ENCODE measurements at places on chromosomes 1 and 21. TPM values are rescaled to one million over a fixed set of nuclear protein-coding genes. Genes with fewer than 3 reads are reported as not detected.

- no peak for ATAC-seq
Measured at GRCh38 chr1:214859647-214860046, 222.9 kb upstream of the KCNK2 start.

DNA sequence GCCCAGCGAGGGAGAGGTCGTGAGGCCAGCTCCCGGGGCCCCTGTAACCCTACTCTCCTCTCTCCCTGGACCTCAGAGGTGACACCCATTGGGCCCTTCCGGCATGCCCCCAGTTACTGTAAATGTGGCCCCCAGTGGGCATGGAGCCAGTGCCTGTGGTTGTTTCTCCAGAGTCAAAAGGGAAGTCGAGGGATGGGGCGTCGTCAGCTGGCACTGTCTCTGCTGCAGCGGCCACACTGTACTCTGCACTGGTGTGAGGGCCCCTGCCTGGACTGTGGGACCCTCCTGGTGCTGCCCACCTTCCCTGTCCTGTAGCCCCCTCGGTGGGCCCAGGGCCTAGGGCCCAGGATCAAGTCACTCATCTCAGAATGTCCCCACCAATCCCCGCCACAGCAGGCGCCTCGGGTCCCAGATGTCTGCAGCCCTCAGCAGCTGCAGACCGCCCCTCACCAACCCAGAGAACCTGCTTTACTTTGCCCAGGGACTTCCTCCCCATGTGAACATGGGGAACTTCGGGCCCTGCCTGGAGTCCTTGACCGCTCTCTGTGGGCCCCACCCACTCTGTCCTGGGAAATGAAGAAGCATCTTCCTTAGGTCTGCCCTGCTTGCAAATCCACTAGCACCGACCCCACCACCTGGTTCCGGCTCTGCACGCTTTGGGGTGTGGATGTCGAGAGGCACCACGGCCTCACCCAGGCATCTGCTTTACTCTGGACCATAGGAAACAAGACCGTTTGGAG lies 23.7 kb upstream of the TNFRSF1B start:
- ATAC-seq: no peak

DNA sequence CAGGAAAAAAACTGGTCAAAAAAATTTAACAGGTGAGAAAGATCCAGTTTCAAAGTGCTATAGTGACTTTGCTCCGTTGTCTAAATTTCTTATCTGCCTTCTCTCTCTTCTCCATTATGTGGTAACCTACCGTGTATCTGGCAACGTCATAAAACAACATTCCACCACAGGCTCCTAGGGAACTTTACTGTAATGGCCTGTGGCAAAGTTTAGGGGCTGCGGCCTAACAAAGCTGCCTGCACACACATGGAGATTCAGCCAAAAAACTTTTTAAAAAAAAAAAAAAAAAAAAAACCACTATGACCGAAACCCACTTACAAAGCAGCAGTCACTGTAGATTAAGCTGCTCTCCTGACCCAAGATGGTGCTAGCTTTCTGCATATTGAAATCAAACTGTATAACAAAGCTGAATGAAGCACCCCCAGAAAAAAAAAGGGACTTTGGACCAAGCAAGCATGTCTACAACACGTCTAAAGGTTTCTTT lies 202.6 kb downstream of the SLC45A1 start:
- no peak for ATAC-seq

Gene SLC5A3
- 35.5 TPM for total RNA-seq

Gene APH1A
- 96.3 TPM for total RNA-seq

Gene RWDD3
- total RNA-seq: 12.7 TPM

Gene JTB
- 167 TPM for total RNA-seq

Gene GPN2
- 61.4 TPM for total RNA-seq

Gene CLCNKA
- not detected for total RNA-seq

Gene NUF2
- 59.4 TPM for total RNA-seq

Gene FCGR3A
- not detected for total RNA-seq
